NCI-H1694 (cell line): ENCODE measurements at places on chromosomes 3 and 15.

DNA sequence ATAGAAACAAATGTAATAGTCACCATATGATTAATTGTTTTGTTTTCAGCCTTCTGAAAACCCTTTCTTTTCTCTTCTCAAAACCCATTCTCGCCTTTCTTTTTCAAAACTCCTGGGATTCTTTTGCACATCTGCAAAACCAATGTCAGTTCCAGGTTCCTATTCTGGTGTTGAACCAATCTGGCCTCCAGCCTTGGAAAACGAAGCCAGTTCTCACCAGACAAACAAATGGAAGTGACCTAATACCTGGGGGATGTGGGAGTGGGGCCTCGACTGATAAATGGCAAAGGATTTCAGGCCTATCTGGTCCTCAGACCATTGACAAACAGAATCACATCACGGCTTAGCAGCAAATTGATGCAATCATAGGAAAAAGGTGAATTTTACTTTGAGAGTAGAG, 73.0 kb downstream of the COL8A1 start:
- no peak for DNase-seq

- no peak for DNase-seq
Measured at GRCh38 chr3:152376351-152377183, 107.8 kb downstream of the MBNL1 start.

DNA sequence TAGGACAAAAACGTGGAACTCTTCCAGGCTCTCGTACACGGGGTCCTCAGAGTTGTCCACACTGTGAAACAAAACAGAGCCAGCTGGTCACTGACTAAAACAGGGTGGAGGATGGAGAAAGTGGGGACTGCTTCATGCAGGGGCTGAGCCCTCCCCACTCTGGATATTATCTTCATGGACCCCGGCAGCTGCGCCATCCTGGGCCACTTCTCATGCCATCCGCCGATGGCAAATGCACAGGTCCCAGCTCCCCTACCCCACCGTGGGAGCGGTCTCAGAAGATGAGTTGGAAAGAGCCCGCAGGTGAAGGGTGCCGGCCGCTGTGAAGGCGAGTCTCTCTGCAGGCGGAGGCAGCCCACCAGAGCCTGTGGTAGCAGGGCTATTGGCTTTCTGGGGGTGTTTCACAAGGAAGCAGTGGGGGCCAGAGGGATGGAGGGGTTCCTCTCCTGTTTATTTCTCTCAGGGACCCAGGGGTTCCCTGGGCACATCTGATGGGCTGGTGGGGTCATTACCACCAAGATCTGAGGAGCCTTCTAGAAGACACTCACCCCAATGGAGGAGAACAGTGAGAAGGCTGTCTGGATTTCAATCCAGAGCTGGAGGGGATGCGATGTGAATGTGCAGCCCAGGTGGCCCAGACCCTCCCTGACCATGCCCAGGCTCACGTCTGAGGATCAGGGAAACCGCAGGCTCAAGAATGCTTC, 177.3 kb downstream of the KLF13 start:
- no peak for DNase-seq

- no peak for DNase-seq
Measured at GRCh38 chr3:145243875-145244274, 917.1 kb downstream of the PLOD2 start.
